IPS DF 6.9 (cell line): ENCODE measurements at places on chromosomes 1 and 21.

- no peak for DNase-seq
Observed at GRCh38 chr1:170698301-170699275, 34.7 kb downstream of the PRRX1 start.

GRCh38 chr1:219483530-219483929 lies 129.4 kb downstream of the ZC3H11B start:
- DNase-seq: no peak

- DNase-seq: no peak
Observed at GRCh38 chr21:29175408-29176134, 45.1 kb downstream of the MAP3K7CL start.

DNA sequence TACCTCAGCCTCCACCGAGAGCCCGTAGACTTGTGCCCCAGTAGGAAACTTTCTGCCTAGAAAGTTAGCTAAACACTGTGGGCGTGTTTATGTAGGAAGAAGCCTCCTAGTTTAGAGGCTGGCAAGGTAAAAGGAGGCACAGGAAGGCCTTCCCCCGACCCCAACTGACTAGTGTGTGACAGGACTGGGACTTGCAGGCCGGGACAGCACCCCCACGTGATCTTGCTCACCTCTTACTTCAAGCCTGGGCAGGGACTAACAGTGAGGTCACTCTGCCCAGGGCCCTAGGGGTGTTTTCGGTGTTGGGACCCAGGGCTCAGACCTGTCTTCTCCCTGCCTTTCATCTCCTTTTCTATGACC lies 392 bp upstream of the TAGLN2 start:
- no peak for DNase-seq

GRCh38 chr1:156812293-156812990 lies 4.2 kb downstream of the SH2D2A start:
- no peak for DNase-seq

GRCh38 chr1:32926562-32926961 lies 25.4 kb upstream of the TMEM54 start:
- no peak for DNase-seq

- no peak for DNase-seq
Observed at GRCh38 chr1:96472471-96472870, 249.1 kb upstream of the PTBP2 start.

DNA sequence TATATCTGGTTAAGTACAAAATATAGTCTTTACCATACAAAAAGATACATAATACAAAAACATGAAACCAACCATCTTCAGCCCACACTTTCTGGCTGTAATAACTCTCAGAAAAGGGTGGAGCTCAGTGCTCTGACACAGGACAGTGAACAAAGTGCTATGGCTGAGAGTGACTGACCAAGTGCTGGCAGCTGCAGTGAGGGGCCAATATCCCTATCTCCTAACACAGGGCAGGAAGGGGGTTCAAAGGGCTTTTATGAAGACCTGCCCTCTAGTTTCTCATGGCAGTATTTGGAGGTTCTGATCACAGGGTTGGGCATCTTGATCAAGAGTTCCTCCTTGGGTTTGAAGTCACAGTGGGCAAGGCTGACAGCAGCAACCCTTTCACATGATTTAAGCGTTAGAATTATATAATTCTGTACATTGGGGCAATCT lies 3.9 kb downstream of the TXNIP start:
- DNase-seq: no peak

- DNase-seq: no peak
Observed at GRCh38 chr1:8476006-8476405, 158.1 kb downstream of the SLC45A1 start.

DNA sequence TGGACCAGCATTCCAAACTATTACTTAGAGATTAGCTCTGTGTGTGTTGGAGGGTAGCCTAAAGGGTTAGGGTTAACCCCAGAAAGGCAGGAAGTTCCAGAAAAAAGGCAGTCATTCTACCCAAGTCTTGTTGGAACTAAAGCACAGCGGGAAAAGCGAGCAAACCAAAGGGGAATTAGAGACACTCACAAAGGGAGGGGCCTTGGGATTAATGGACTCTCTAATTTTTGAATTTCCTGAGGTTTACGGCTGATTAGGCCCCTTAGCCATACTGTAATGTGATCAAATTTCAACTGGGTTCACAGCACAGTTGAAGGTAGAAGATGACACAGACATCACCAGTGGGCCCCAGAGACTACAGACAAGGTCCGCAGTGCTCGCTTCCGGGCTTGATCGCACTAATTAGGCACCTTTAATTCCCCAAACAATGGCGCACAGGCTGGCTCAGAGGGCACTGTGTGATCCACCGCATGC lies 28.3 kb downstream of the CAPZB start:
- DNase-seq: no peak

DNA sequence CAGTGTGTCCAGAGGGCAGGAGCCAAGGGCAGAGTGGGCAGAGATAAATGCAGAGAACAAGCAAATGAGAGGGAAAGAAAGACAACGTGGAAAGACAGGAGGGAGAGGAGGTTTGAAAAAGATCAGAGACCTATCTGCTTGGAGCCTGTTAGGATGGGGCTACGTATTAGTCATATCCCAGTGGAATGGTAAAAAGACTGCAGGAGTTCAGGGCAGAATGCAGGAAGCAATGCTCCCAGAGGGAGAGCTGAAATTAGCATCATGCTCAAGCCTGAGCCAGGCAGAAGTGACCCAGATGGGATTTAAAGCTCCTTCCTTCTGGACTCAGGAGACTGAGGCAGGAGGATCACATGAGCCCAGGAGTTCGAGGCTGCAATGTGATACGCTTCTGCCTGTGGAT lies 261.3 kb upstream of the CHRM3 start:
- peak; percentile 31 for DNase-seq

DNA sequence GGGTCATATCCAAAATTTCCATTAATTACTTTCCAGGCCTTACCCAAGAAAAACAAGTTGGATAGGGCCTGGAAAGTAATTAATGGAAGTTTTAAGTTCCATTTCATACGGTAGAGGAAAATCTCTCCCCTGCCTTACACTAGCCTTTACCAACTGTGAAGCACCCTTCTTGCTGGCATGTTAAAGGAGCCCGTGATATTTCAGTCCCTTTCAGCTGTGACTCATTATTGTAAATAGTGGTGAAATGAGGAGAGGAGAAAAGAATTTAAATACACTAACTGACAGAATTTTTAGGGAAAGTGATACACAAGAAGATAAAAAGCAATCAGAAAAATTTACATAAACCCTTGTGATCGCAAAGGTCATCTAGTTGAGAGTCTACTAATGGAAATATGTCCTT lies 20.3 kb upstream of the KAZN start:
- no peak for DNase-seq

DNA sequence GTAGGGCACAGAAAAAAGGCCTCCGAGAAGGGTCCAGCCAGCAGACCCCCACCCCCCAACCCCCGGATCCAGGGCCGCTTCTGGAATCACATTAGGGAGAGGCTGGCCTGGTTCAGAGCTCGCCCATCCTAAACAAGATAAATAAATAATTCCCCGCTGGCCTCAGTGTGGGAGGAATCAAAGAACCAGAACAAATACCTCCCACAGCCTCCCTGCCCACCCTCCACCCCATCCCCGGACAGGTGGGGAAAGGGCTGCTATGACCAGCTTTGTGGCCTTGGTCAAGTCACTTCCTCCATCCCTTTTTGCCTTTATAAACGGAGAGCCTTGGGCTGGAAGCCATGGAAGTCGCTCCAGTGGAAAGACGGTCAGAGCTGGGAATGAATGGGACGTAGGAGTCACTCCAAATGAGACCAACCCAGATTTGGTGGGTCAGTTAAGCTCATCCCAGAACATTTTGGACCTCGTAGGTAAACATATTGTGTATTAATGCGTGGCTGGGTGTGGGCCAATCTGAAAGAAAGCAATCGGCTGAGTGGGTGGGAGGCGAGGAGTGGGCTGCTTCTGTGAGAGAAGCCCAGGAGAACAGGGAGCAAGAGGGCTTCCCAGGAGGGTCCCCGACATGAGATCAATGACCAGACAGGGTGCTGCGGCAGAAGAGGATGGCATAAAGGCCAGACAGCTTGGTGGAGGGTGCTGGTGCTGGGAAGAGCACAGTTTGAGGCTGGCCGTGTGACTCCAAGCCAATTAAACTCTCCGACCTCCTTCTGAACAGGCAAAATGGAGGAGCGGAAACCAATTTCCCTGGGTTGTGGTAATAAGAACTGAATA lies 63.3 kb downstream of the MEF2D start:
- no peak for DNase-seq

GRCh38 chr1:162886705-162887104 lies 25.7 kb upstream of the CCDC190 start:
- DNase-seq: no peak

DNA sequence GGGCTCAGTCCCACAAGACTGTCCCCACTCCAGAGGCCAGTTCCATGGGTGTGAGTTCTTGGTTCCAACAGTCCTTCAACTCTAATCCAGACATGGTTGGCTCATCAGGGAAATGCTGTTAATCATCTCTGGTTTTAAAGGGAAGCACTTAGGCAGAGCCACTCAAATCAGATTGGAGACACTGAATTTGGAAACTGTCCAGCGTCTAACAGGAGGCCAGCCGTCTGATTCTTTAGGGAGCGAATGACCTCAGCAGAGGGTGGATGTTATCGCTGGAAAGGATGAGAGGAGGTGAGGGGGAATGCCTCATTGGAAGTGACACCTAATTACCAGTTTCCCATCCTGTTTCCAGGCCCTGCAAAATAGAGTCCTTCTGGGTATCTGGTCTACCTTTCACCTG lies 22.8 kb upstream of the LRRC38 start:
- no peak for DNase-seq

DNA sequence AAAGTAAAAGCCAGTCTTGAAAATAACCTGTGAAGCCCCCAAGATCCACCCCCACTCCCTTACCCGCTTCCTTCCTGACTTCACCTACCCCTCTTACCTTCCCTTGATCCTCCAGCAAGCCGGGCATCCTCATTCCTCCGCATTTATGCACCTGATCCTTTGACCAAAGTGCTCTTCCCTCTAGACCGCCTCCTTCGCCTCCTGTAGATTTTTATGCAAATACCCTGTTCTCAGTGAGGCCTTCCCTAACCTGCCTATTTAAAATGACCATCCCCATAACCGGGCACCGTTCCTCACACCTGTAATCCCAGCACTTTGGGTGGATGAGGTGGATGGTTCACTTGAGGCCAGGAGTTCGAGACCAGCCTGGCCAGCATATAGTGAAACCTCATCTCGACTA lies 1.1 kb upstream of the NENF start:
- DNase-seq: no peak

GRCh38 chr1:119682141-119682540 lies 29.6 kb upstream of the PHGDH start:
- DNase-seq: no peak

DNA sequence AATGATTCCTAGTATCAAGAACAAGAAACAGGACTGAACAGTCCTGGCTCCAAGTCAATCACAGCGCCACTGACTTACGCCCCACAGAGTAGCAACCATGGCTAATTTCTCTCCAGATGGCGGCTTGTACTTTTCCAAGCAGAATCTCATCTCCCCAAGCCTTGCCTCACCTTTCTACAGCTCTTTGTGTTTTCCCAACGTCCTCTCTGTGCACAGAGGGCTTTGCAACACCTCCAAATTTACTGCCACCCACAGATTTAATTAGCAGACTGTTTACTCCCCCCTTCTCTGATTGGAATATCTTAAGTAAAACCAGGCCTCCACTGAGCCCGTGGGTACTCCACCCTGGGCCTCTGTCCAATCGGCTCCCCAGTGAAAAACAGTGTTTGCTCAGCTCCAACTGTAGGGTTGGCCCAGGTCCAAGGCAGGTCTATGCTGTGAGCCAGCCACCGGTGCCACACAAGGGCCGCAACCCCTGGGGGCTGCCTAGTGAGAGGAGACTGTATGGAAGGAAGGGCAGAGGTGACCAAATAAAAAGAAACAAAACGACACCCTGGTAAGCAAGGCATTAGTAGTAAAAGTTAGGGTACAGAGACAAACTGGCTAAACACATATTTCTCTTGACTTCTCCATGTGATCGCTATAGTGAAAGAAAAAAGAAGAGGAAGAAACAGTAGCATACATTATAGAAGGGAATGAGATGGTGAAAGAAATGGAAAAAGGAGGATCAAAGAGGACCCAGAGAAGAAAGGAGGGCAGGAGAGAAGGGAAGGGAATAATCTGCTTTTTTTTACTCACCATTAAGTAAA lies 128.4 kb upstream of the SOD1 start:
- no peak for DNase-seq

GRCh38 chr1:171772312-171772711 lies 9.1 kb upstream of the METTL13 start:
- no peak for DNase-seq

DNA sequence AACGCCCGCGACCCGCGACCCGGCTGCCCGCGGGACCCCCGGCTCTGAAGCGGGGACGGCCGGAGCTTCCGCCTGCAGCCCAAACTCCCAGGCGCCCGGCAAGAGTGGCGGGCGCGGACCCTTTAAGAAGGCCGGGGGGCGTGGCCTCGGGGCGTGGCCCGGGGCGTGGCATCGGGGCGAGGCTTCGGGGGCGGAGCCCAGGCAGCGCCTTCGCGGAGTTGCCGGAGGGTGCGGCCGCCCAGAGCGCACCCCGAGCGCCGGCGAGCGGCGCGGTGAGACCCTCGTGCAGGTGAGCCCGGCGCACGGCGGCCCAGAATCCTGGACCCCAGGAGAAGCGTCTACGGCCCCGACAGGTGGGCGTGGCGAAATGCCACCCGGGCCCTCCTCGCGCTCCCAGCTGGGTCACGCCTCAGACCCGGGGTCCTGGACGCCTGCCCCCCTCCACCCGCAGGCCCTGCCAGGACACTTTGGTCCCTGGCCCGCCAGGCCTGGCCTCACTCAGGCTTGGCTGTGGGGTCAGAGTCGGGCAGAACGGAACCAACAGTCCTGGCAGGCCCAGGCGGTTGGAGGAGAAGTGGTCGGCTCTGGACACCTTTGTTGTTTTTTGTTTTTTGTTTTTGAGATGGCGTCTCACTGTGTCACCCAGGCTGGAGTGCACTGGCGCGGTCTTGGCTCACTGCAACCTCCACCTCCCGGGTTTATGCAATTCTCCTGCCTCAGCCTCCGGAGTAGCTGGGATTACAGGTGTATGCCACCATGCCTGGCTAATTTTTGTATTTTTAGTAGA lies 14.4 kb downstream of the RNF223 start:
- DNase-seq: no peak

DNA sequence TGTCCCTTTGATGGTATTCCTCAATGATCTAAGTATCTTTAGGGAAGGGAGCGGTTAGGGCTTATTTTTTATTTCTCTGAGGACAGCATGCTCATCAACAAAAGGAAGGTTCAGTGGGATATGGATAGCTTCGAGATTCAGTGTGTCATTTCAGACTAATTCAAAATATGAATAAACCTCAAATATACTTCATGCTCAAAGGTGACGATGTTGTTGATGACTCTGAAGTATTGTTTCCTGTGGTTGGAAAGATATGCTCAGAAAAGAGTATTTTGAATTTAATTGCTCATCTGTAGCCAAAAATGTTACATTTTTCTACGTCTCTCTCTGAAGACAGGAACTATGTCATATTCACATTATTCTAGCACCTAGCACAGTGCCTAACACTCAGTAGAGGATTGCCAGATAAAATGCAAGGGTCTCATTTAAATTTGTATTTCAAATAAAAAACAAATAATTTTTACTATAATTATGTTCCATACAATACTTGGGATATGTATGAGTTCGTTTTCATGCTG lies 1.8 kb upstream of the FCRL3 start:
- no peak for DNase-seq
